Renal cortex interstitium (tissue), 15 donors: ENCODE measurements at places on chromosomes 11 and 22. TPM values are rescaled to one million over a fixed set of nuclear protein-coding genes. Genes with fewer than 3 reads are reported as not detected.

DNA sequence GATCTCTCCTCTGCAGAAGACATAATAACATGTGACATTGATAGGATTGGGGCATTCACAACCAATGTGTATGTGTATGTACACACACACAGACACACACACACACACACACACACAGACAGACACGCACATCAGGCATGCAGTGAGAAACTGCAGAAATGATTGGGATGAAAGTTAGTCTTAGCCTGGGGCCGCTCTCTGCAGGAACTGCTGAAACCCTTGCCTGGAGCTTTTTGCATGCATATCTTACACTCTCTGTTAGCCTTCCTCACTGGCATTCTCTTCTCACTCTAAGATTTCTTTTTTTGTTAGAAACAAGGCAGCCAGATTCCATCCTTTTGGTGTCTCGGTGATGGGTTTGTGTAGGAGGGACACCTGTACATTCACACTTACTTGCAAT lies 337.9 kb downstream of the NELL1 start:
- DNase-seq, result no peak

DNA sequence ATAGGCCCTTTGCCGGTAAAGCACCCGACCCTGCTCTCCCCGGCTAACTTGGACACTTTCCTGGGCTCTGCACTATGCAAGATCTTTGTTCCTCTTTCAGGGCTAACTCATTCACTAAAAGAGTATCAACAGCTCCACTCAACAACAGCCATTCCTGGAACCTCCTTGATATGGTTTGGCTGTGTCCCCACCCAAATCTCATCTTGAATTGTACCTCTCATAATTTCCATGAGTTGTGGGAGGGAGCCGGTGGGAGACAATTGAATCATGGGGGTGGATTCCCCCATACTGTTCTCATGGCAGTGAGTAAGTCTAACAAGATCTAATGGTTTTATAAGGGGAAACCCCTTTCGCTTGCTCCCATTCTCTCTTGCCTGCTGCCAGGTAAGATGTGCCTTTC lies 330.0 kb downstream of the TENM4 start:
- DNase-seq, result no peak

IGSF9B gene
- polyA plus RNA-seq, result 8.2 TPM

DNA sequence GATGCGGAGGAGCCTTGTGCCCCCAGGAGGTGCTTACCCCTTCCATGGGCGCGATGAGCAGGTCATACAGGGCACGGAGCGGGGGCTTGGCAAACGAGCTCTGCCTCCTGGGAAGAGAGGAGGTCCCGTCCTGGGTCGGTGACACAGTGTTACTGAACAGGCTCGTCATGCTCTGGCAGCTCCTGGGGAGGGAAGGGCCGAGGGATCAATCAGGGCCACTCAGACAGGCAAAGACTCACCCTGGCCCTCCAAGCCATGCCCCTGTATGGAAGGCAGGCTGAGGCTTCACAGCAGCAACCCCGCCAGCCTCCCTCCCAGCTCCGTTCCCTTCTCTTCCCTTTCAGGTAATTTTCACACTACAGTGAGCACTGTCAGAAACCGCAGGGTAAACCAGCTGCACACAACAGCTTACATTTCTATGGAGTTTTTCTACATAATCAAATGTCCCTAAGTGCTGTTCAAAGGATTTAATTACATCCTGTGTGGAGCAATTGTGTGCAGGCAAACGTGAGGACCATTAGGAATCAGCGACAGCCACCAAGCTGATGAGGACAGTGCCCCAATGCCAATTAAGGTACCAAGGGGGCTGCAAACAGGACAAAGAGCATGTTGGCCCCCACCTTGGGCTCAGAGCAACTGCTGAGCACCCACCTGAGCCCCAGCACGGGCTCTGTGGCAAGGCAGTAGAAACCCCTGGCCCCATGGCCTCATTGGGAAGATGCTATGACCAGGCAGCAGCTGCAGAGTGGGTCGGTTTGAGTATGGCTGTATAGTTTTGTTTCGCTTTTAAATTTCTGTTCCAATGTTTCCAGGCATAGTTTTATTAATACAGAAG lies 95.4 kb upstream of the PITPNB start:
- no peak for DNase-seq

- no peak for DNase-seq
Observed at GRCh38 chr11:121037016-121037415, 13.1 kb downstream of the TBCEL start.

NNMT gene
- 0.68 TPM for polyA plus RNA-seq

GRCh38 chr22:44436736-44437135 lies 61.3 kb downstream of the RTL6 start:
- no peak for DNase-seq

GDPD4 gene
- polyA plus RNA-seq, result 0.14 TPM

GRCh38 chr22:37545703-37546436 lies 14.4 kb upstream of the CDC42EP1 start:
- peak; percentile 91 for DNase-seq

TRIM48 gene
- not detected for polyA plus RNA-seq

PLAAT3 gene
- 19.5 TPM for polyA plus RNA-seq

DNA sequence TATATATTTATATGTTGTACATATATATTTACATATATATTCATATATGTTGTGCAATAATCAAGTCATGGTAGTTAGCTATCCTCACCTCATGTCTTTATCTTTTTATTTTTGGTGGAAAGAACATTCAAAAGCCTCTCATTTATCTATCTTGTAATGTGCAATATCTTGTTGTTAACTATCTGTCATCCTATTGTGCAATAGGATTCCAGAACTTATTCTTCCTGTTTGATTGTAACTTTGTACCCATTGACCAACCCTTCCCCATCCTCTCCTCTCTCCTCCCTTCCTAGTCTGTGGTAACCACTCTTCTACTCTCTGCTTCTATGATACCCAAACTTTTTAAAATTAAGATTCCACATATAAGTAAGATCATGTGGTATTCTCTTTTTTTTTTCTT lies 115.6 kb upstream of the PDGFD start:
- DNase-seq, result no peak

DNA sequence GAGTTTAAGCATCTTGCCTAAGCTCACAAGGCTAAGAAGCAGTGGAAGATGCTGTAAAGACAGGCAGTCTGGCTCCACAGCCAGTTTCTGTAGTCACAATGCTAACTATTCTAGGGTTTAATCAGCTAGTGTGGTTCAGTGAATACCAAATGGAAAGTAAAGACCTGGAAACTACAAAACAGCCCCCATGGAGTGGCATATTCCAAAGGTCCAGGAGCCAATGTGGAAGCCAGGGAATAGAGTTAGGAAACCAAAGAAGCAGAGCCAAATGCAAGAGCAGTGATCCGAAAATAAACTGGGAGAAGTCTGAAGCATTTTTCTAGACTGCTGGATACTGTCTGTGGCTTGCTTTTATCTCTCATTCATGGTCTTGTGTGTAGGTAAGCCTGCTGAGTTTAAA lies 731.2 kb upstream of the ANO5 start:
- DNase-seq, result no peak

CTTN gene
- 174 TPM for polyA plus RNA-seq
